ENCODE measurements at places on chromosomes 7 and 10.

- no peak for DNase-seq
Observed at GRCh38 chr10:12643279-12643678, 293.9 kb downstream of the CAMK1D start.

- DNase-seq = no peak
Observed at GRCh38 chr10:65032867-65033769, 1511.9 kb downstream of the REEP3 start.

- DNase-seq = no peak
Observed at GRCh38 chr7:31017032-31017675, 35.0 kb upstream of the ADCYAP1R1 start.

GRCh38 chr10:71244431-71245419, 32.4 kb downstream of the UNC5B start:
- no peak for DNase-seq

- peak; percentile 87 for DNase-seq
Observed at GRCh38 chr10:58967551-58968388, 208.7 kb upstream of the PHYHIPL start.

- no peak for DNase-seq
Observed at GRCh38 chr7:40483630-40484029, 348.8 kb downstream of the SUGCT start.

GRCh38 chr7:113774182-113774807, 144.5 kb downstream of the PPP1R3A start:
- peak; percentile 17 for DNase-seq

GRCh38 chr10:70272925-70273316, 10.9 kb downstream of the NPFFR1 start:
- DNase-seq = peak; percentile 16

GRCh38 chr7:28984217-28984616, 26.1 kb upstream of the TRIL start:
- DNase-seq = no peak

DNA sequence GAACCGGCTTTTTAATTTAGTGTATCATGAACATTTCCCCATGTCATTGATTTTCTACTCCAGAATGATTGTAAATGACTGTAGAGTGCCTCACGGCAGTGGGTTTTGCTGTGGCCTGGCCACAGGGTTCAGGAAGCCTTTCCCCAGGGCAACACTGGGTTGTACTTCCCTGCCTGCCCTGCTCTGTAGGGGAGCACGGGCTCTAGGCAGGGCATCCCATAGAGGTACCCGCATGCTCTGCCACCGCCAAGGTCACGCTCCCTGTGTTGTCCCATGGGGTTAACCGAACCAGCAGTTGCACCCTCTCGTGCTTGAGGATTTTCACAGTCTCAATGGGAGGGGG, 63.8 kb downstream of the BPGM start:
- DNase-seq = no peak

GRCh38 chr10:30045961-30046360, 13.4 kb downstream of the JCAD start:
- DNase-seq = no peak

DNA sequence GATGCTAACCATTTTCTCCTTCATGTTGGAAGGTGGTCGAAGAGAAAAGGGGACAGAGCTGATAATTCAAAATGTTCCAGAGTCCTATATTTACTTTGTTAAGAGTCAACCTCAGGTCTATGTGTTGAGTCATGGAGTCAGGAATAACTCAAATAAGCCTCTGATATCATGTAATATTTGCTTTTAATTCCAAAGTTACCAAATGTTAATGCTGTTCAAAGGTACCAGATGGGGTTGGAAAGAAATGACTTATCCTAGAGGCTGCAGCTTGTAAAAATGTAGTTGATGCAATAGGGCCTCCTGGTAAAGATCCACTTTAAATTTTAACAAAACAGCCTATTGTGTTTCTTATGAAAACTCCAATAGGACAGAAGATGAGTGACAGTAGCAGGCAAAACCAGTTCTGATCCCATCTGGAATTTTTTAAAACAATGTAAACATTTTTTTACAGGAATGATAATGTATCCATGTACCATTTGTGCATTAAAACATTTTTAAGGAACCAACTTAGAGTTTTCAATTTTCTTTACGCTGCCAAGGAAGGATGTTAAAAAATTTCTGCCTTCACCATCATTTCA, 218.2 kb downstream of the ANK3 start:
- no peak for DNase-seq

DNA sequence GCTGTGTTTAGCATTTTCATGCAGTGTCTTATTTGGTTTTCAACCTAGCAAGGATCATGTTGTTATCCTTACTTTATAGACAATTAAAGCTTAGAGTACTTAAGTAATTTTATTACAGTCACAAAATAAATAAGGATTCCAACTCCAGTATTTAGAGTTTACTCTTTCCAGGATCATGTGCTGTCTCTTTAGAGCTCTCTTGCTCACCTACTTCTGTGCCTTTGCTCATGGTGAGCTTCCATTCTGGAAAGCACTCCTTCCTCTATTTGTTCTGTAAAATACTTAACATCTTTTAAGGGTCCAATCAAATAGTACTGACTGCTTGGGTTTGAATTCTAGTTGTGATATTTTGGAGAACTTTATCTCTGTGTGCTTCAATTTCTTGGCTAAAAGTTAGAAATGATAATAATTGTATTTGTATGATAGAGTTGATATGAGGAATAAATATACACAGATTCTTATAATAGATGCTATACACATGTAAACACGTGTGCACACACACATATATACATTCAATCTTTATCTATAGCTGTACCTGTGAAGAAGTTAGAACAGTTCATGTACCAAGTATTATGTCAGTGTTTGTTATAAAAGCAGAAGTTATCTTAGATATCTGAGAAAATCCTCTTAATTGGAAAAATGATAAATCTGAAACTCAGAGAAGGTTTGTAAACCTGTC, 18.2 kb upstream of the CALCR start:
- no peak for DNase-seq

- DNase-seq = no peak
Observed at GRCh38 chr10:44589944-44590449, 205.1 kb upstream of the CXCL12 start.

GRCh38 chr7:134315679-134316538, 821 bp downstream of the SLC35B4 start:
- no peak for DNase-seq

DNA sequence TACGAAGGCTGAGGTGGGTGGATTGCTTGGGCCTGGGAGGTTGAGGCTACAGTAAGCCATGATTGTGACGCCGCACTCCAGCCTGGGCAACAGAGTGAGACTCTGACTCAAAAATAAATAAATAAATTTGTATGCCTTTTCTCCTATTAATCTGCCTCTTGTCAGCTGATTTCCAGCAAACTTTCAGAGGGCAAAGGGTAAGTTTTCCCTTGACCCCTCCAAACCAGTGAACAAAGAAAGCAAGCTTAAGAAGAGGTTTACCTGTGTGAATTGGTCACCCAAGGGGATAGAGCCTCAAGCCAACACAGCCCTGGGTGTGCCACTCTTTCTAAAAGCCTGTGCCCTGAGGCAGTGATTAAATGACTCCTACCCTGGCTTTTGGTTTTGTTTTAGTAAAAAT, 30.8 kb downstream of the GOT1 start:
- no peak for DNase-seq

DNA sequence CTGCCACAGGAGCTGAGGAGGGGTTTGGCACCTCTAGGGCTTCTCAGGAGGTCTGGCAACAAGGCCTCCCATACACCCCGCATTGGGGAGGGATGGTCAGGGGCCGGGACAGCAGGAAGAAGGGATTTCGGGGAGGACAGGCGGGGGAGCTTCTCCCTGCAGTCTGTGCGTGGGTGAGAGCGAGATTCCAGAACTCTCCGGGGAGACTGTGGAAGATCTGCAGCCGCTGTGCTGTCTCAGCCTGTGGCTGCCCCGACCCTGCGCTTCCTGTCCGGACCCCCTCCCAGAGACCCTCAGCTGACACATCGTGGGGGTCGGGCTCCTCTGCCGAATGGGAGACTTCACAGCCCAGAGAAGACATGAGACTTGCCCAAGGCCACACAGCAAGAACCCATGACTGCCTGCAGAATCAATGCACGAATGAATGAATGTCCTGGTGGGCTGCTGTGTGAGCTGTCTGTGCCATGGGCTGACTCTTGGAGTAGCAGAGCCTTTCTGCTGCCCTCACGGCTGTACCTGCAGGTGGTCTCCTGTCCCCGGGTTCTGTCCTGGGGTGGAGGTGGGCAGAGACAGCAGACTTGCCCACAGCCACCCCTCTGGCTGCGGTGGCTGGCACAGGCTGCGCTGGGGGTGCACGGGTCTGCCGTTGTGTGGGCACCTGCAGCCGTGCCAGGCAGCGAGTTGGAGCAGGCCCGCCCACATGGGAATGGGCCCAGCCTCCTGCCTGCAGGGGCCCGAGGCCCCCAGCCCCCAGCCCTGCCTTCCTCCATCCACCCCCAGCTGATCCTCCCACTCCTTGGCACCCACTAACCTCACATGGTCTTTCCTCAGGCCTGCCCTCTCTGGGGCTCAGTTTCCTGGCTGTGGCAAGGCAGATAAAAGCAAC, 16.3 kb upstream of the LFNG start:
- DNase-seq = no peak

DNA sequence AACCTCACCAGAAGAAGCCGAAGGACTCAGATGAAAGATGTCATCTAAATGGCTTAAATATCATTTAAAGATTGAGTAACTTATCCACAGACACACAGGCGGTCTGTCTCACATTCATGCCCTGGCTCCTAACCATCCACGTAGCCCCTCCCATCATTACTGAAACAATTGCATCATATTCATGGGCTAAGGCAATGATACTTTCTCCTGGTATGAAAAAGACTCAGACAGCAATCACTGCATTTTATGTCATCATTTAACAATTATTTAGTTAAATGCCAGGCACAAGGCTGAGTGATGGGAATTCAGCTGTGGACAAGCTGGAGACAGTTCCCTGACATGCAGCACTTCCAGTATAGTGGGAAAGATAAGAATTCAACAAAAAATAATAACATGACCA, 11.2 kb upstream of the TECTB start:
- no peak for DNase-seq

- no peak for DNase-seq
Observed at GRCh38 chr10:113232928-113233511, 283.0 kb downstream of the TCF7L2 start.

GRCh38 chr7:23121165-23121564, 15.6 kb downstream of the KLHL7 start:
- DNase-seq = no peak

DNA sequence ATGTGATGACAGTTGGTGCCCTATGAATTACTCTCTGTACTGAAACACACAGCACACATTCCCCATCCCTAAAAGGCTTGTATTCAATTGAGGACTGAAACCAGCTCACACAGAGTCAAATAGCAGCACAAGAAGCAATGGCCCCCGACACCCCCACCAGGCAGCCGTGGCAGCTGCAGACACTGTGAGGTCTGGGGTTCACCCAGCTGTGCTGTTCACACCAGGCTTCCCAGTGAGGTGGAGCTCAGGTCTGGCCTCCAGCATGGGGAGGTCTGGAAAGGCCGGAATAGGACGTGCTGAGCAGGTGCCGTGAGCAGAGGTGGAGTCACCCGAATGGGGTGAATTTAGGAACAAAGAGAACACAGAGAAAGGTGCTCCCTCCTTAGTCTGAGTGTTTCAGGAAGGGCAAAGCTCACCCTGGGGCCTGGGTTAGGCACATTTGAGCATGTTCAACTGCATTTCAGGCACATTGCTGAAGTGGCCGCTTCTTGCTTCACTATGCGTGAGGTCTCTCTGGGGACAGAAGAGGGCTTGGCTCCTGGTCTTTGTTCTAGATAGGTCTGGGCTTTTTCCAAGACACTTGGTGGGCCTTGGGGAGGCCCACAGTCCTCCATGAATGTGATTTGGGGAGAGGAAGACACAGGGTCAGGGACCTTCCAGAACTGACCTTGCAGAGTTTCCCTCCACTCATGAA, 41.1 kb downstream of the C10orf120 start:
- DNase-seq = no peak

GRCh38 chr7:85102813-85103350, 84.0 kb downstream of the SEMA3D start:
- no peak for DNase-seq

- no peak for DNase-seq
Observed at GRCh38 chr7:136030867-136031318, 53.7 kb upstream of the MTPN start.

GRCh38 chr7:18495412-18496340, at the start of gene HDAC9:
HDAC9 (plus strand) TSS chr7:18495749; CDS start chr7:18496303, 554 bp downstream.
- DNase-seq = peak; percentile 92

GRCh38 chr7:132518102-132518838, 58.0 kb downstream of the PLXNA4 start:
- no peak for DNase-seq

DNA sequence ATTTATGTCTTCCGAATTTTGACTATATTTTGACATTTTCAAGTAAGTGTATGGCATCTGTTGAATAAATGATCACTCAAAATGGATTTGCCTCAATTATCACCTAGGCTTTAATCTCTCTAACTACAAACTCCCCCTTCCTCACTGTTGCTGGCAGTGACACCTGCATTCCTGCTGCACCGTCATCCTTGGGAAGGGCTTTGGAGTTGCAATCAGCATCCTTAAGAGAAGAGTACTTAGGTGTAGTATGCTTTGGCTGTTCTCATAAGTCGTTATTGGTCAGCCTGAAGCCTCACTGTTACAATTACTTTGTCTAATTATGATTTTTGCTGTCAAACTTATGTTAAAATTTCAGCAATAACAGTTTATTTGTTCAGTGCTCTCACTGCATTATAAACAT, 415.0 kb downstream of the NRG3 start:
- no peak for DNase-seq

GRCh38 chr10:3853547-3854303, 68.7 kb upstream of the KLF6 start:
- DNase-seq = no peak

DNA sequence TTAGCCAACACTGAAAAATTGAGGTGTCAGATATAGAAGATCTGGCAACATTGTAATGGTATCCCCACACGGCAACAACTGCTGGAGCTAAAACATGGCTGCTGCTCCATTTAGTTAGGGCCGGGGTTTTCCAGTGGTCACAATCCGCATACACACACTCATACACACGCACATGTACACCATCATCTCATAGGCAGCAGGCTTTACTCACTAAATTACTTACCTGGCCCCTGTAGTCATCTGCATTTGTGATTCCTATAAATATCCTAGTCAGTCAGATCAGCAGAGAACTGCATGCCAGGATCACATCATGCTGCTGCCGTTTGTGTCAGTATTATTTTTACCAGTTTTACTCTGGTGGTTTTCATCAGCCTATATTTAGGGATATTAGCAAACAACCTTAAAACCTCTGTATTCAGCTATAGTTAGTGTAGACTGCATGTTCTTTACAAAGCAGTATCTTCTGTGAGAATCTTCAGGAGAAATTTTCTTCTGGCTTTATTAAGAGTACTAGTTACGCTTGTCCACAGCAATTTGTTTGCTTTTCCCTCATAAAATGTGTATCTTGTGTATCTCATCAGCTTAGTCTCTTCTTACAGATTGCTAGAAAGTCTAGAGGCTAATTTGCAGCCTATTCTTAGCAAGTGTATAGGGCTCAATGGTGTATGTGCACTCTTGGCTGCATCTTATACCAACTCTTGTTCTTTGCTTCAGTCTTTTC, 38.3 kb upstream of the PTPN12 start:
- no peak for DNase-seq

- no peak for DNase-seq
Observed at GRCh38 chr10:13773043-13773442, 186.3 kb downstream of the PRPF18 start.

DNA sequence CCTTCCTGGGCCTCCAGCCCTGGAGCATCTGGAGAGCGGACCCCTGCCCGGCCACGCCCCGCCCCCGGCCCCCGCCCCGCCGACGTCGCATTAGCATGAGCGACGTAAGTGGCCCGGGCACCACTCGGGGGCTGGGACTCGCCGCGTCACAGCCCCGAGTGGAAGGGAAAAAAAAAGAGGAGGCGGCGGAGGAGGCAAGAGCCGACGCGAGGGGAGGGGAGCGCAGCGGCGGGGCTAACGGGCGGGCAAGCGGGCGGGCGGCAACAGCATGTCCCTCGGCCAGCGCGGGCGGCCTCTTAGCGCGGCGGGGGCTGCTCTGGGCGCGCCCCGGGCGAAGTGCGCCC, at the start of gene SLC18A3:
Gene SLC18A3 (plus strand): TSS at position 197 of the 344 bp plus-strand sequence. CDS start 431 bp downstream, outside the sequence.
- DNase-seq = no peak

Data from globus pallidus (tissue), 1 donor.